GM06990 (cell line): ENCODE measurements at places on chromosomes 7 and 10.

GRCh38 chr10:32981760-32982159 is 23.7 kb upstream of the ITGB1 start:
- DNase-seq = no peak

DNA sequence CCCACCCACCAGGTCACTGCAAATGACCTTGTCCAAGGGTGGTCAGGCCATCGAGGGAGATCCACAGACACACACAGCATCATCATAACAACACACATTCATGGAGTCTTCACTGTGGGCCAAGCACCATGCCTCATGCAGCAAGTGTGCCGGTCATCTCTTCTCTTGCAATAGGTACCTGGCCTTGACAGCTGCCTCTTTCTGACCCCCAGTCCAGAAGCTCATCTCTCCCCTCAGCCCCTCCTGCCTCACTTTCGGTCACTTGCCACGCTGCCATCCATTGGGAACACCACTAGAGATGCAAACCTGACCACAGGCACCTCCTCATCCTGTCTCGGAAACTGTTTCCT is 75.9 kb downstream of the OAT start:
- DNase-seq = no peak

DNA sequence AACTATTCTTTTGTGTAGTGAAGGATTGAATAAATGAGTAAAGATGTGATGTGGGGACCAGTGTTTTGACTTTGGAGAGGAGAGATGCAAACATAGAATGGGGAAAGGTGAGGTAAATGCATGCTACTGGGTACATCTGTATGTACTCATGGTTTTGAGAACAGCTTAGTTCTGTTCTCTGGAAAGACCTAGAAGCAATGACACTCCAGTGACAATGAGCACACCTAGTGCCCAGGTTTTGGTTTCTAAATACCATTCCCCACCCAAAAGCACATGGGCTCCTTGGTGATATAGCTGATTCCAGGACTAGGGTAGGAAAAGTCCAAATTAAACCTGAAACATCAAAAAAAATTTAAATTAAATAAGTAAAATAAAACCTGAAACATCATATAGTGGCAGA is 22.6 kb upstream of the HSPA12A start:
- no peak for DNase-seq

- DNase-seq = no peak
These were observed 229.5 kb upstream of the FZD1 start for GRCh38 chr7:91034459-91035368.

- DNase-seq = no peak
These were observed 199.7 kb downstream of the MLLT10 start for GRCh38 chr10:21733710-21734109.

- DNase-seq = no peak
These were observed 78.6 kb downstream of the SORCS1 start for GRCh38 chr10:107085665-107086525.

DNA sequence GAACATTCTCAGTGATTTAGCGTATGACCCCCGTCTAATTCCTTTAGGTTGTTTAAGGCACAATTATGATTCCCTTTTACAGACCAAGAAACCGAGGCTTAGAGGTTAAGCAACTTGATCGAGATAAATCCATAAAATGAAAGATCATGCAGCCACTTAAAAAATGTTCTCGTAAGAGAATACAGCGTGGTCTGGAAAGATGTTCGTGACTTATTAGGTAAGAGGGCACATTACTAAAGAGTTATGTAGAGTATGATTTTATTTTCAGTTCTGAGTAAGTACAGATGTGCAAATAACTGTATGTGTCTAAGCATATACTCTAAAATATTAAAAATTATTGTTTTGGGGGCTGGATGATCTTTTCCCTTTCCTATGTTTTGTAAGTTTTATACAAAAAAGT is 575.1 kb downstream of the PARD3 start:
- DNase-seq = no peak

DNA sequence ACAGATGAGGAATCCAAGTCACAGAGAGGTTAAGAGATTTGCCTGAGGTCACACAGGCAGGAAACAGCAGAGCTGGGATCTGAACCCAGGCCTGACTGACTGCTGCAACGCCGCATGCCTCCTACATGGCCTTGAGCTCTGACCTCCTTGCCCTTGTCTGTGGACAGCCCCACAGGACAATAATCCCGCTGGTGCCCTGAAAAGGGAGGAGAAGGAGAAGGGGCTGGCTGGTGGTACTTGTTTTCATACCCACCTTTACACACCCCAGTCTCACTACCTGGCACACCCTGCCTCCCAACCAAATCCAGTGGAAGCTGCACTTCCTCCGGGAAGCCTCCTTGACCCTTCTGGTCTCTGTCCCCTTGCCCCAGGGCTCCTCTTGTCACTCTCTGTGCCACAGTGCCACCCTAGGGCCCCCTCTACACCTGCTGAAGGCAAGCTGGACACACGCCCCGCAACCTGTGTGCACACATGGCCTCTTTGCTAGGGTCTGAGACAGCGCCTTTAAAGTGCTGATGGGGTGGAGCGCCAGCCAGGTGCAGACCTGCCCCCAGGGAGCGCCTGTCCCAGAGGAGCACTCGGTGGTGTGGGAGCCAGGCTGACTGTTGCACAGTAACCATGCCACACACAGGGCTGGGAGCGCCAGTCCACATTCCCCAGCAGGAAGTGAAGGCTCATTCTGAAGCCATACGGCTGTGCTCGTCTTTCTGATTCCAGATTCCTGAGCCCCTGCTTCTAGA is 38.6 kb downstream of the ZCCHC24 start:
- no peak for DNase-seq

DNA sequence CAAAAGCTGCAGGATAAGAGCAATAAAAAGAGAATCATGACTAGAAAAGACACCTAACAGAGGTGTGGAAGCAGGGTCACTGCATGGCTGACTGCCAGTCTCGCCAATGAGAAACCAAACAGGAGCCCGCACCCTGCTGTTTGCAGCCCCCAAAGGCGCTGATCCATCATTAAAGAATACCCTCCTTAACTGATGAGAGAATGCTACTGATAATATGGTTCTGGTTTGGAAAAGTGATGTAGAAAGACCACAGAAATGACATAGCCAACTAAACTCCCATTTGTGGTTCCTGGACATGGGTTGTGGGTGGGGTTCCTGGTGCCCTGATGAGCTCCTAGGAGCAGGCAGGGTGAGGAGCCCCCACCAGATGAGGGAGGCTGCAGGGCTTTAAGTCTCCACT is 207.4 kb downstream of the TNS3 start:
- DNase-seq = no peak

DNA sequence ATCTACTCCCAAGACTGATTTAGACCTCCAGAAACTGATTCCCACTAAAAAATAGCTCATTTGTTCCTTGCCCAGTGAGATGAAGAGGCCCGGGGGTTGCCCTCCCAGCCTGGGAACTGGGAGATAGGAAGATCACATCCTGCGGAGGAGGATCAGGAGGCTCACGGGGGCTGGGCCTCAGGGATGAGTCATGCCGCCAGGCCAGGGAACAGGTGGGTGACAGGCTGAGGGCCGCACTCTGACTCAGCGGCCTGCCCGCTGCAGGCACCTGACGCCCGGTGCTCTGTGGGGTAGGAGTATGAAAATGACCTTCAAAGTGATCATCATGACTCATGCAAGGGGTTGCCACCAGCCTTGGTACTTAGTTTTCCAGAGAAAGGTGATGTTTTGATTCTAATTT is 104.5 kb upstream of the ZPBP start:
- DNase-seq = peak; percentile 57

GRCh38 chr10:116848944-116849247 is 403 bp upstream of the ENO4 start:
- DNase-seq = peak; percentile 22

GRCh38 chr7:157664871-157665633 is 328.2 kb downstream of the DNAJB6 start:
- no peak for DNase-seq
